AML-193 (cell line): ENCODE measurements at places on chromosomes 5 and 9.

DNA sequence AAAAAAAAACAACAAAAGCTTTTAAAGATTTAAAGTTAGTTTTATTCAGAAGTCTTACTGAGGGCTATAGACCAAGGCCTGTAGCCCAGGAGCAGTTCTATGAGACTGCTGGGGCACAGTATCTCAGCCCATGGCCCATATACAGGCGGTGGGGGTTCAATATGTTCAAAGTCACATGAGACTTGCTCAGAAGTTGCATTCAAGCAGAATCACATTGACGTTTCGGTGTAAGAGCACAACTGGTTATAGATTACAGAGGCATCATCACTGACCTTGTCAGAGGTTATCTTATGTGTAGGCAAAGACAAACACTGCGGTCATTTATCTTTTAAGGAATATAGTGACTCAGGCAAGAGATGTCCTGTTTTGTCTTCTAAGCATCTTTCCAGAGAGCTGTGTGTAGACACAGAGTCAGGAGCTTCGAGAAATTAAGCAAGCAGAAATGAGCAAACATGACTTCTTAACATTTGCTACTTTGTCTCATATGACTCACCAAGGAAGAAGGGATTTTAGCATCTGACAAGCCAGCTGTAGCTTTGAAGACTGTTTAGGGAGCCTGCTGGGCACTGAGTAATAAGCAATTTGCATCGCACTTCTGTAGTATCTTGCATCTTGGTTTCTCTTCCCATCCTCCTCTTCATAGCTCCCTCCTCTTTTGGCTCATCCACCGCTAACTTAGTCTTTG, 12.9 kb upstream of the F2RL1 start:
- no peak for DNase-seq

DNA sequence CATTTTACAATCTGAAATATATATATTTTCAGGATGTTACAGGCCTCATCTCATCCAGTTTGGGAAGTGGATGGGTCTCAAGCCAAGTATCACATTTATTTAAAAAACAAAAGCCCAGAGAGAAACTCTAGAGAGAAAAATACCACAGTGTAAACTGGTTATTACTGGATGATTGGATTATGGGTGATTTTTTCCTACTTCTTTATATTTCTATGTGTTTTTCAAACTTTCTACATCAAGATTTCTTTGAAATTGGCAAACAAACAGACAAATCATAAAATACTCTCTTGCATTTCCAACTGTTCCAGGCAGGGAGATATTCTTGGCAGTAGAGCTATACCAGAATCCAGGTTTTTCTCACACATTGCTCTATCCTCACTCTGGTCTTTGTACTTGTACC, 116.0 kb upstream of the SMIM23 start:
- no peak for DNase-seq

GRCh38 chr9:134243778-134244467, 79.6 kb upstream of the RNU6ATAC start:
- peak; percentile 89 for DNase-seq

DNA sequence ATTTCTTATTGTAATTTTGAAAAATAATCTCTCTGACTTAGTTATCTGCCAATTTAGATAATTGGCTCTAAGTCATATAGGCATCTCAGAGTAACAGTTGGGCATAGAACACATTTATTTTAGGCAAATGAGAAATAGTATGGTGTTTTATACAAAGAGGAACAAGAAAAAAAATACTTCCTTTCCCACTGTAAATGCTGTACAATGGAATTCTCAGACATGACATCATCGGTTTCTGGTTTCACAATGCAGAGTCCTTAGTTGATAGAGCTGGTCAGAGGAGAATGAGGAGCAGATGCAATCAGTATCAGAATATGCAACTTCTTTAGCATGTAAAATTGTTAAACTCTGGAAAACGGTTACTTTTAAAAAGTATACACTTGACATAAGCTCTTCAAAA, 49.4 kb downstream of the PLK2 start:
- DNase-seq: peak; percentile 3

DNA sequence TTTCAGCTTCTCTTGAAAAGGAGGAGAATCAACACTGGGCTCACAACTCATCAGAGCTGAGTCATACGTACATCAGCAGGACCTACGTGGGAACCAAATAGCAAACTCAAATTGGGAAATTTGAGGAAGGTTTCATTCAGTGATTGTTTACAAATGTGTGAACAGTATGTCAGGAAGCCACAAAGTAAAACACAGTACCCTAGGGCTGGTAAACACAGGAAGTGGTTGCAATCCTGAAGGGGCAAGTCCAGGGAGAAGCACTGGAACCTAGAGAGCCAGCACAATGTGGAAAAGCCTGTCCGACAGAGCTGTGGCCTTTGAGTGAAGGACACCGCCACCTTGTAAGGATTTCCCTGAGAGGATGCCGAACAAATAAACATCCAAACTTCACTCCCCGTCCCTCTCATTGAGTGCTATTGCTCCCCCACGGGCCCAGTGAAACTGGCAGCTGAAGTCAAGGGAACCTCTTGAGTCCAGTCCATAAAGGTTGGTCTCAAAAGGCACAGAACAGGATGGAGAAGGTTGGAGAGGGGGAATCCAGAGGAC, 26.7 kb upstream of the RICTOR start:
- no peak for DNase-seq

GRCh38 chr5:170171811-170172210, 61.0 kb upstream of the C5orf58 start:
- DNase-seq: no peak

- DNase-seq: peak; percentile 41
These were observed 444 bp upstream of the ZNF354A start for GRCh38 chr5:178730940-178731265.

- no peak for DNase-seq
These were observed 1.1 kb upstream of the SSBP2 start for GRCh38 chr5:81751836-81752643.

GRCh38 chr9:72119853-72120252, 29.4 kb upstream of the GDA start:
- DNase-seq: no peak

DNA sequence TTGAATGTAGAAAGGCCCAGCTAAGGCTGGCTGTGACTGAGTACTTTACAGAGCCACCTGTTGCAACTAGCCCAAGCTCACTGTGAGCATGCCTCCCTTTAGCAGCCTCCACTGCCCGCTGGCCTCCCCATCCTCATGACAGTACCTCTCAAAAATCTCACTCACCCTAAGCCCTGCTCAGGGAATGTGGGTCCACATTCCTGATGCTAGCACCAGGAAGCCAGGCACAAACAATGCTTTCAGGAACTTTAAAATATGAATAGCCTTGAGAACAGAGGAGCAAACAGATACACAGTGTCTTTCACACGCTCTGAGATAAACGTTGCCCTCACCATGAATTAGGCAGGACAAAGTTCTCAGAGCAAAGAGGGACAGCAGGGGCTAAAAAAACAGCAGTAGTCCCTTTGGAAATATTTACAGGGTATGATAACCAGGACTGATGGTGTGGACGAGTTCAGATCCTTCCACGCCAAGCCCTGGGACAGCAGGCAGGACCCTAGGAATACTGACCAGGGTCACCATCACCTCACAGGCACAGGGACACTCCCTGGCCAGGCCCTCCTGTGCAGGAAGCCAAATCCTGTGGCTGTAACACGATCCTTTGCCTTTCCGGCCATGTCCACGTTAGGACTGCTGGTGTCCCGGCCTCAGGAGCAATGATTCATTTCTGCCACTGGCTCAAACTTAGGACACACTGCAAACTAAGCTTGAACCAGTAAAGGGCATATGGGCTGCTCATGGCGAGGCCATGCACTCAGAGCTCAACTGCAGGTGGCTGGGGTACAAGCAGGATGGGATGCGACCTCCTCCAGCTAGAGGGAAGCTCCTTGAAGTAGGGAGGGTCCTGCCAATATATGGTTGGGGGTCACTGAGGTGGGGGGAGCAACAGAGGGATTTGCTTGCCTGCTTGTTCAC, 9.6 kb downstream of the ACSL6 start:
- no peak for DNase-seq

DNA sequence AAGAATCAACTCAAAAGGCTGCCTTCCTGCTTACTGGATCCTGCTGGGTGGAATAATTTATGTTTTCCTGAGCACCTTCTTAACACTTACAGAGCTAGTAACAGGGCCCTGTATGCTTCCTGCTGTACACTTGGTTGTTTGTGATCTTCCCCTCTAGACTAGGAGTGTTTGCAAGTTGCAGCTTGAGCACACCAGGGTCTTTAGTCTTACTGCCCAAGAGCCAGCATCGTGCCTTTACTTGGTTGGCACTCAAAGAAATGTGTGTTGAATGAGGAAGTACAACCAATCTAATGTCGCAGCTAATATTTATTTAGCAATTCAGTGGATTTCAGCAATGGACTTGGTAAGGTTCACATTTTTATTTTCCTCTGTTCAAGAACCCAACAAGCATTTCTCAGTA, 57.5 kb upstream of the HAND1 start:
- no peak for DNase-seq

GRCh38 chr9:37501957-37502596, 16.3 kb downstream of the POLR1E start:
- DNase-seq: no peak

GRCh38 chr5:19986031-19986619, 1.9 kb downstream of the CDH18 start:
- DNase-seq: no peak

- no peak for DNase-seq
These were observed 386.3 kb downstream of the DIRAS2 start for GRCh38 chr9:90256345-90256744.
